ENCODE measurements at places on chromosomes 11 and 22. TPM values are rescaled to one million over a fixed set of nuclear protein-coding genes. Genes with fewer than 3 reads are reported as not detected.

GRCh38 chr11:65355776-65356393, 1.3 kb downstream of the TIGD3 start:
- peak overlapping the region; percentile 77 for H3K4me3 ChIP-seq
- H3K27me3 ChIP-seq = no peaks in the 10 kb centered on the region
- DNase-seq = peak; percentile 44
- no peaks in the 10 kb centered on the region for H3K4me1 ChIP-seq

GRCh38 chr11:130636722-130637464, 188.4 kb downstream of the ADAMTS15 start:
- no peaks in the 10 kb centered on the region for H3K27me3 ChIP-seq
- H3K4me3 ChIP-seq = no peak overlapping the region
- no peak for DNase-seq
- no peaks in the 10 kb centered on the region for H3K36me3 ChIP-seq
- no peaks in the 10 kb centered on the region for H3K4me1 ChIP-seq
- H3K27ac ChIP-seq = no peak overlapping the region

DNA sequence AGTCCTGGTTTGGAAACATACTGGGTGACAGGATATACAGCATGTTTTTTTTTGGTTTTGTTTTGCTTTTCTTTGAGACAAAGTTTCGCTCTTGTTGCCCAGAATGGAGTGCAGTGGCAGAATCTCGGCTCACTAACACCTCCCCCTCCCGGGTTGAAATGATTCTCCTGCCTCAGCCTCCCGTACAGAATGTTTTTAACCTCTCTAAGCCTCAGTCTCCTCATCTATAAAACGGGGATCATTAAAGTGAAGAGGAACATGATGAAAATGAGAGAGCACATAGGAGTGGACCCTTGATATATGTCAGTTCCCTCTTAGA, 28.1 kb upstream of the SCARF2 start:
- no peaks in the 10 kb centered on the region for H3K27me3 ChIP-seq
- no peak for DNase-seq
- no peak overlapping the region for H3K27ac ChIP-seq
- no peaks in the 10 kb centered on the region for H3K36me3 ChIP-seq
- H3K4me1 ChIP-seq = no peaks in the 10 kb centered on the region

GRCh38 chr11:122773781-122774266, 64.5 kb upstream of the CRTAM start:
- H3K4me1 ChIP-seq = no peaks in the 10 kb centered on the region
- no peak for DNase-seq
- H3K36me3 ChIP-seq = no peaks in the 10 kb centered on the region
- H3K27ac ChIP-seq = no peak overlapping the region
- H3K4me3 ChIP-seq = no peak overlapping the region

DNA sequence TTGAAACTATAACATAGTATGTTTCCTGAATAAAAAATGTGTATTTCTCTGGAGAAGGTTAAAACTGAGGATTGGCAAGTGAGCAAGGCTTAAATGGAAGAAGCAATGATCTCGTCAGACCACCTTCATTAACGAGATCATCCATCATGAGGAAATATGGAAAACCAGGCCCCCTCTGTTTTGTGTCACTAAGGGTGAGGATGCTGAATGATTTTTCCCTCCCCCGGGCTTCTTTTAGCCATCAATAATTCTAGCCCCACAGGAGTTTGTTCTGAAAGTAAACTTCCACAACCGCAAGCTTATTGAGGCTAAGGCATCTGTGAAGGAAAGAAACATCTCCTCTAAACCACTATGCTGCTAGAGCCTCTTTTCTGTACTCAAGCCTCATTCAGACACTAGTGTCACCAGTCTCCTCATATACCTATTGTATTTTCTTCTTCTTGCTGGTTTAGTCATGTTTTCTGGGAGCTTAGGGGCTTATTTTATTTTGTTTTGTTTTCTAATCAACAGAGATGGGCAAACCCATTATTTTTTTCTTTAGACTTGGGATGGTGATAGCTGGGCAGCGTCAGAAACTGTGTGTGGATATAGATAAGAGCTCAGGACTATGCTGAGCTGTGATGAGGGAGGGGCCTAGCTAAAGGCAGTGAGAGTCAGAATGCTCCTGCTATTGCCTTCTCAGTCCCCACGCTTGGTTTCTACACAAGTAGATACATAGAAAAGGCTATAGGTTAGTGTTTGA, 5.8 kb upstream of the HBE1 start:
- DNase-seq = no peak
- H3K4me3 ChIP-seq = no peak overlapping the region
- no peak overlapping the region for H3K27ac ChIP-seq

- no peak overlapping the region for H3K4me3 ChIP-seq
- peaks cover 12% of the 10 kb centered on the region for H3K27me3 ChIP-seq
- H3K27ac ChIP-seq = no peak overlapping the region
- no peaks in the 10 kb centered on the region for H3K36me3 ChIP-seq
Observed at GRCh38 chr22:32175683-32176644, 16.9 kb upstream of the C22orf42 start.

GRCh38 chr11:32701616-32702015, 92.8 kb downstream of the CCDC73 start:
- no peaks in the 10 kb centered on the region for H3K36me3 ChIP-seq
- H3K27me3 ChIP-seq = no peaks in the 10 kb centered on the region
- H3K27ac ChIP-seq = no peak overlapping the region
- DNase-seq = no peak
- H3K4me1 ChIP-seq = no peaks in the 10 kb centered on the region
- no peak overlapping the region for H3K4me3 ChIP-seq

- DNase-seq = no peak
- H3K4me3 ChIP-seq = no peak overlapping the region
- no peaks in the 10 kb centered on the region for H3K4me1 ChIP-seq
- no peaks in the 10 kb centered on the region for H3K36me3 ChIP-seq
- H3K27ac ChIP-seq = no peak overlapping the region
Observed at GRCh38 chr11:19982774-19983495, 177.3 kb downstream of the DBX1 start.

- peaks cover 3% of the 10 kb centered on the region for H3K4me1 ChIP-seq
- no peaks in the 10 kb centered on the region for H3K36me3 ChIP-seq
- peaks cover 10% of the 10 kb centered on the region for H3K27me3 ChIP-seq
- no peak for DNase-seq
Observed at GRCh38 chr11:1547467-1548098, 24.5 kb downstream of the DUSP8 start.

DNA sequence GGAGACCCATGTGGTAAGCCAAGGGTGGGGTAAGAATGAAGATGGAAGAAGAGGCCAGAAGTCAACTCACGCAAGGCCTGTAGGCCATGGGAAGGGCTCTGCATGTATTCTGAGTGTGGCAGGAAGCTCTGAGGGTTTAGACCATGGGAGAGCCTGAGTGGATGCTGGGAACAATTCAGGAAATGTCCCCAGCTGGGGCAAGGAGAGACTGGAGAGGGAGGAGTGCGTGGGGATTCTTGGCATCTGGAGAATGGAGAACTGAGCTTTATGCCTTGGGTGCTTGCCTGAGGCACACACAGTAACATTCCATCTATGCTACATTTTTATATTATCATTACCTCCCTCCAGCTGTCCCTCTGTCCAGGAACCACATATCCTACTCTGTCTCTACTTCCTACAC, 50.4 kb upstream of the CD82 start:
- H3K4me1 ChIP-seq = no peaks in the 10 kb centered on the region
- no peak overlapping the region for H3K27ac ChIP-seq
- DNase-seq = no peak
- no peaks in the 10 kb centered on the region for H3K36me3 ChIP-seq
- H3K27me3 ChIP-seq = no peaks in the 10 kb centered on the region

- peak; percentile 5 for DNase-seq
- no peaks in the 10 kb centered on the region for H3K4me1 ChIP-seq
- H3K27ac ChIP-seq = no peak overlapping the region
- no peak overlapping the region for H3K4me3 ChIP-seq
- no peaks in the 10 kb centered on the region for H3K36me3 ChIP-seq
Observed at GRCh38 chr11:17594686-17595192, 47.7 kb downstream of the OTOG start.

GRCh38 chr22:49826603-49827270, 936 bp downstream of the BRD1 start:
- DNase-seq = peak; percentile 47
- H3K27me3 ChIP-seq = no peaks in the 10 kb centered on the region
- peak overlapping the region; percentile 61 for H3K27ac ChIP-seq
- peak overlapping the region; percentile 85 for H3K4me3 ChIP-seq
- H3K4me1 ChIP-seq = peaks cover 12% of the 10 kb centered on the region

GRCh38 chr11:57094181-57094935, 87.4 kb upstream of the LRRC55 start:
- H3K4me1 ChIP-seq = no peaks in the 10 kb centered on the region
- H3K36me3 ChIP-seq = no peaks in the 10 kb centered on the region
- no peak overlapping the region for H3K27ac ChIP-seq
- H3K4me3 ChIP-seq = no peak overlapping the region

DNA sequence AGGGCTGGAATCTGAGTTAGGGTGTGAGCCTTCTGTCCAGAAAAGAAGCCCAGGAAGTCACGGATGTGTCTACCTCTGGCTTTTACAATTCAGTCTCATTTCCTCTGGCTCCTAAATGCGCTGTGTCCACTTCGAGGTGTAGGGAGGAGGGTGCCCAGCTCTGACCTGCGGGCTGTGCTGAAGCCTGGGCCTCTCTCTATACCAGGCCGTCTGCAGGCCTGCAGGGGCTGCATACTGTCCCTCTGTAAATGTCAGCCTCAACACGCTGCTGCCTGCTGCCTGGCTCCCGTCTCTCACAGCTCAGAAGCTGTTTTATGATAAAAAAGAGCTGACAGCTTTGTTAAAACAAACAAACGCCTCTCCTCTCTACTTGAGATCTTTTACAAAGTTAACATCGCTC, 14.5 kb downstream of the ARVCF start:
- H3K4me1 ChIP-seq = no peaks in the 10 kb centered on the region
- H3K27me3 ChIP-seq = no peaks in the 10 kb centered on the region
- H3K27ac ChIP-seq = no peak overlapping the region
- no peaks in the 10 kb centered on the region for H3K36me3 ChIP-seq
- DNase-seq = no peak
- H3K4me3 ChIP-seq = no peak overlapping the region

DNA sequence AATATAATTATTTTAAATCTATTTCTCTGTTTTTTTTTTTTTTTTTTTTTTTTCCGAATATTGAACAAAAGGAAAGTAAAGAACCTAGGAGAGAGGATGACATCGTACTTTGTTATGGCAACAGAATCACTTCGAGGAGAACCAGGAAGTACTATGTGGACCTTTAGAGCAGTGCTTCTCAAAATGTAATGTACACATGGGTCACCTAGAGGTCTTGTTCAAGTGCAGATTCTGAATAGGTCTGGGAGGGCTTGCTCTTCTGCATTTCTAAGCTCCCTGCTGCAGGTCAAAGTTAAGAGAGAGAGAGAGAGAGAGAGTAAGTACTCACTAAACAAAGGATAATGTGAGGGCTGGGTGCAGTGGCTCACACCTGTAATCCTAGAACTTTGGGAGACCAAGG, 419.5 kb upstream of the TENM4 start:
- H3K4me1 ChIP-seq = no peaks in the 10 kb centered on the region
- no peak overlapping the region for H3K4me3 ChIP-seq
- DNase-seq = no peak
- no peak overlapping the region for H3K27ac ChIP-seq
- H3K36me3 ChIP-seq = no peaks in the 10 kb centered on the region
- H3K27me3 ChIP-seq = no peaks in the 10 kb centered on the region

Gene KCNQ1
- total RNA-seq = 55.8 TPM

Gene CCDC73
- not detected for total RNA-seq

Gene MMP27
- not detected for total RNA-seq

Gene KCNJ4
- total RNA-seq = not detected

Gene TIMP3
- total RNA-seq = 13.3 TPM

Gene FGF19
- not detected for total RNA-seq

Gene PHLDA2
- total RNA-seq = 41.6 TPM

Gene PRODH
- 11.6 TPM for total RNA-seq

All from colonic mucosa (tissue), 4 donors.